T-helper 2 cell treated with Interferon-gamma antibody and Interleukin-4, amounts not matched to agents 5 μg/mL and 100 μg/mL, for 36 hours (primary cell): ENCODE measurements at places on chromosomes 5 and 9.

DNA sequence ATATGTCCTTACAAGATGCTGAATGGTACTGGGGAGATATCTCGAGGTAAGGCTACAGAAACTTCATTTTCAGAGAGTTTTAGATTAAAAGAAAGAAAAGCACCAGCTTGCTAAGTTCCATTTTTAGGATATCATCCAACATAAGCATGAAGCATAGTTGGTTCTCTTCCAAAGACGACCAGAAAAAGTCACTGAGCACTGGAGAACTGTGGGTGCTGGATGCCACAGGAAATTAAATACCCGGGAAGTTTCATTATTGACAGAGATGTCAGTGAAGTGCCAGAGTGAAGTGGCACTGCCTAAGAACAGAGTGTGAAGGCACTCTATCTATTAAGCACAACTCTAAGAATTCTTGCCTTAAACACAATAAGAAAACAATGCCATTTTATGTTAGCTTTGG is 76.8 kb downstream of the PIK3R1 start:
- DNase-seq: no peak

- DNase-seq: no peak
Observed at GRCh38 chr5:96930589-96930988, 5.3 kb upstream of the LNPEP start.

DNA sequence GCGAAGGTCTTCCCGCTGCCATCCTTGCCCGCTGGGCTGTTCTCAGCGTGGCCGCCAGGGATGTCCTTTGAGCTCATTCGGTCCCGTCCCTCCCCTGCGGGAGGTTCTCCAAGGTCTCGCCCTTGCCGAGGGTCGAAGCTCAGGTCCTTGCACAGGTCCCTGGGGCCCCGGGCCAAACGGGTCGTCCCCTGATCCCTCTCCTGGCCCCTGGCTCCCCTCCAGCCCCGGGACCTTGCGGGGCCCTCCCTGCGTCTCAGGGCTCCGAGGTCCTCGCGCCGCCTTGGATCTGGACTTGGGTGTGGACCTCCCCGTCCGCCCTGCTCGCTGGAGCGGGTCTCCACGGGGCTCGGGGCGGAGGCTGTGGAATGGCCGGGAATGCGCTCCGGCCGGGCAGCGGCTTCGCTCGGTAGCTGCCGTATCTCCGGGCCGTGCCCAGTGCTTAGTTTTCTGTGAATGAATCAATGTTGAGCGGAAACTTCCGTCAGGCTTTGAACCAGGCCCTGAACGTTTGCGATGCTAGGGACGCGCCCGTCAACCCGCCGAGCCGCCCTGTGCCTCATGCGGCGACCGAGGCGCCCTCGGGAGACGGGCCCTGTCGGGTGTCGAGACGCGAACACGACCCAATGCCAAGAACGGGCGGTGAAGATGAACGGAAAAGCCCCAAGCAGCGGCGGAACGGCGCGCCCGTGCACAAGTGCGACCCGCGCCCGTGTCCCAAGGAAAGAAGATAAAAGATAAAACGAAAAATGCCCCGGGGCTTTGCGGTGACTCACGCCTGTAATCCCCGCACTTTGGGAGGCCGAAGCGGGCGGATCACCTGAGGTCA is 780 bp downstream of the RNU6ATAC start:
- DNase-seq: peak; percentile 65

DNA sequence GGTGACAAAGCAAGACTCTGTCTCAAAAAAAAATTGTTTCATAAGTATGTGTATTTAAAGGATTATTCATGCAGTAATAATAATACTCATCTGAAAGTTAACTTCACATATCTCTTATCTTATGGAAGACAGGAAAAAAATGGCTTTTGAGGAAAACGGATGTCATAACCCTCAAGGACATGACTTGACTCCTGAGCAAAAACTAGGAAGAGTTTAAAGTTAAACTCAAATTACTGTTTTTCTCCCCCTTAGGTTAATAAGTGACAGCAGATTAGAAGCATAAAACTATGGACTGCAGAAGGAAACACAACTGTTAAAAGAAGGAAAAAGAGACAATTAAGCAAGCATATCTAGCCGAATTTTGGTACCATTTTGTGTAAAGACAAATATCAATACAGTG is 16.5 kb downstream of the DHX29 start:
- DNase-seq: no peak

GRCh38 chr5:65919773-65920172 is 6.6 kb upstream of the ERBIN start:
- no peak for DNase-seq

GRCh38 chr5:158874343-158874742 is 225.4 kb downstream of the EBF1 start:
- no peak for DNase-seq

DNA sequence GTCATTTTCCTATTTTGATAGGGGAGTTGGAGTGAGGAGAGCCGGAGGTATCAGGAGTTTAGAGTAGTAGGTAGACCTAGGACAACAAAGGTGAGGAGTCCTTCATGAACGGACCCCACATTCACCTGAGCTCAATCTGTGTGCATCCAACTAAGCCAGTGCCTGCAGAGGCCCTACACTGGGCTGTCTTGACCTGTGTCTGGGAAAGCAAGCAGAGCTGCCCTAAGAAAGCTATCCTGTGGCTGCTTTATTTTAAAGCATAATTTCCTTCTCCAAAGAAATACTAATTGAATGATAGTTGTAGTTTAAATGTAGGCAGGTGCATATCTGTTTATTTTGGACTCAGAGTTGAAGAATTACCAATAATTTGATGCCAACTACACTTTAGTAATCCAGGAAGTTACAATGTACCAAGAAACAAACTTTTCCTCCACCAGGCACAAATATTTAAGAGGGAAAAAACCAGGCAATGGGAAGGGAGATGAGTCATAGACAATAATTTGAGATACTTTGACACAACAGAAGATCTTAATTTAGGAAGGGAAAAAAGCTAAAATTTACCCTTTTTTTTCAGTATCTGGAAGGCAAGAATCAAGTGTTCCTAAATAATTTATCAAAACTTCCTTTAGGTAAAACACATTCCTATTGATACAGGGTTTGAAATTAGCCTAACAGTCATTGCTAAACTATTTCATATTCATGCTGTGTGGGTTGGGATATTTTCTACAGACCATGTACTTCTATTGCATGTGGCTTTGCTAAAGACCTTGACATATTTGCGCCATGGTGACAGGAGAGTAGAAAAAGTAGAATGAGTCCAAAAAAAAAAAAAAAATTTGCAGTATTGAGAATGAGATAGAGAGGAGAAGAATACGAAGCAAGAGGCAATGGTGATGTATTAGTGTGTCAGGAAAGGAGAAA is 376.6 kb upstream of the TUSC1 start:
- DNase-seq: no peak

GRCh38 chr9:89619424-89620138 is 14.8 kb downstream of the GADD45G start:
- no peak for DNase-seq

DNA sequence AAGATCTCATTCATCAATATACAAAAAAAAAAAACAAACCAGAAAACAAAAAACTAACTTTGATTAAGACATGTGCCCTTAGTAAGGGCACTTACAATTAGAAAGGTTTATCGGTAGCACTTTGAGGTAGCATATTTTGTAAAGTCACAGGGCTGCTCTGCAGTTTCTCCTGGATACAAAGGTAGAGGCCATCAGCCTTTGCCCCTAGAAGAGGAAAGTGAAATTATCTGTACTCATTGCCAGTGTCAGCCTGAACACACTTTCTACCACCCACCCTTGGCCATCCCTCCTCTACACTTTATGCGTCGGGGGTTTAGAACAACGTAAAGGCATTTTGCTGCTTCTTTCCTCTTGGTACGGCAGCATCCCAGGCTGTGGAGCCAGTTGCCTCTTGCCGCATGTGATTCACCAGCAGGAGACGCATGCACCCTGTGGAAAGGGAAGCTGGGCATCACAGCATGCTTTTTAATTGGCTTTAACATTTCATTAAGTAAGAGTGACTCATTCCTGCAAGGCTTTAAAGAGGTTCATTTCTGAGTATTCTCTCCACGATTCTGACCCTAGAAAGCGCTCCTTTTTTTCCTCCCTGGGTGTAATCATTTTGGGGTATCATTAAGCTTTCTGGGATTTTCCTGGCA is 84.6 kb downstream of the CEMIP2 start:
- DNase-seq: no peak

DNA sequence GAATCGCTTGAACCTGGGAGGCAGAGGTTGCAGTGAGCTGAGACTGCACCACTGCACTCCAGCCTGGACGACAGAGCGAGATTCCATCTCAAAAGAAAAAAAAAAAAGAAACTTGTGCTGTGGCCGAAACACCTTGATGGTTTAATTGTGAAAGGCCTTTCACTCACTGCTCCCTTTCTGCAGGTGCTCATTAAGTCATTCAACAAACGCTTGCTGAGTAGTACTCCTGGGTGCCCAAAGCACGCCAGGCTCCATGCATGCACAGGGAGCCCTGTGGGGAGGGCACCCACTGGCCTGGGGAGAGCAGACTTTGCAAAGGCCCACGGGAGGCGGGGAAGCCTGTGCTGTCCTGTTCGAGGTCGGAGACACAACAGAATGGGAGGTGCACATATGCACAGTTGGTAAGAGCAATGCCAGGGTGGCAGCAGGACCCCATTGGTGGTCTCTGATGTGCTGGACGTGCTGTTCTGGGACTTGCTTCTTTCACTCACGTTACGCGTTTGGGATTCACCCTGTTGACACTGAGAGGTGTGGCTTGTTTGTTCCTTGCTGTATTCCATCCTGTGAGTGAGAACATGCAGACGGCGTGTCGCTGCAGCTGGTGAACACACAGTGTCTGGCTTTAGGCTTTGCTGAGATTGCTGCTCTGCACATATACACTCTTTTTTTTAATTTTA is 3.0 kb upstream of the ENTPD2 start:
- no peak for DNase-seq

DNA sequence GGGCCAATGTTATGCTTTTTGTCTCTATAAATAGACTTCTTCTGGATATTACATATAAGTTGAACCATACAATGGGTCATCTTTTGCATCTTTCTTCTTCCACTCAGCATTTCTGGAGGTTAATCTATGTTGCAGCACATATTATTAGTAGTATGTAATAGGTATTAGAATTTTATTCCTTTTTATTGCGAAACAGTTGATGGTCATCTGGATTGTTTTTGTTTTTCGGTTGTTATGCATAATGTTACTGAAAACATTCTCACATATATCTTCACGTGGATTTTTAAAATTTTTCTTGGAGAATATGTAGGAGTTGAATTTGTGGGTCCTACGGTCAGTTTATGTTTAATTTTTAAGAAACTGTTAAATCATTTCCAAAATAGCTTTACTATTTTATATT is 466.8 kb downstream of the SLCO4C1 start:
- no peak for DNase-seq

- no peak for DNase-seq
Observed at GRCh38 chr9:95360866-95361265, 43.4 kb upstream of the FANCC start.

DNA sequence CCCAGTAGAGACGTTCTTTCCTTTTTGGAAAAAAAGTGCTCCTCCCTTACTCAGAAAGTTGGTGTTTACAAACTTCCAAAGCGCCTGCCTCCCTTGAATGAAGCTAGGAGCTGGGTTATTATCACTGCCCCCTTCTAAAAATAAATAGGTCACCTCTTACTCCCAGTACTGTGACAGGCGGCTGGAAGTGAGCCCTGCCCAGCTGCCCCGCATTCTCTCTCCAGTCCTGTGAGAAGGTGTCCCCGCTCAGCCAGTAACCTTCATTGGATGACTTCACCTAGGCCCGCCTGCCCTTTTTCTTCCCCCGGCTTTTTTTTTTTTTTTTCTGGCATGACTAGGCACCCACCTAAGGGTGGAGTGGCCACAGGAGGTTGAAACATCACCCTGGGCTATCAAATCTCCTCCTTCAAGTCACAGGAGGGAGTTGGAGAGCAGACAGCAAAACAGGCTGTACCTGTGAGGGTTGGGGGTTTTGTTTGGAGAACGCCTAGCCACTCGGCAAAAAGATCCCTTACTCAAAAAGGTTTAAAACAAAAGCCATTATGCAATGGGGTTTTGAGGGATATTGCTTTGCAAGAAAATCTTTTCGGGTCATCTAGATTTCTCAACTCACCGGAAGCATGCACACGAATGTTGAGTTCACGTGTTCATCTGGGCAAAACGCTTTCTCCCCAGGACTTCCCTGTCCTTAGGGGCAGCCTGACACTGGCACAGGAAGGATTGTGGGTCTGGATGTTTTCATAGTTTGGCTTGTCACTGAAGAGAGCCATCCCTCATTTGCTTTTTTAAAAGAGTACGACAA is 43.3 kb upstream of the ZNF622 start:
- DNase-seq: no peak

GRCh38 chr5:82336959-82337351 is 58.8 kb upstream of the RPS23 start:
- no peak for DNase-seq

GRCh38 chr5:6188344-6188743 is 190.0 kb downstream of the MED10 start:
- DNase-seq: no peak

- no peak for DNase-seq
Observed at GRCh38 chr5:103291606-103292005, 33.0 kb downstream of the MACIR start.

- DNase-seq: no peak
Observed at GRCh38 chr5:55030676-55031369, 6.8 kb downstream of the GZMK start.

- DNase-seq: no peak
Observed at GRCh38 chr9:37151812-37152211, 31.4 kb downstream of the ZCCHC7 start.
